Umbilical cord (tissue), 2 donors: ENCODE measurements at places on chromosomes 13 and 19. TPM values are rescaled to one million over a fixed set of nuclear protein-coding genes. Genes with fewer than 3 reads are reported as not detected.

- no peak for DNase-seq
These were observed 141.2 kb downstream of the URI1 start for GRCh38 chr19:30083125-30083681.

GRCh38 chr19:43467730-43468129, 2.3 kb upstream of the LYPD3 start:
- DNase-seq, result no peak

DNA sequence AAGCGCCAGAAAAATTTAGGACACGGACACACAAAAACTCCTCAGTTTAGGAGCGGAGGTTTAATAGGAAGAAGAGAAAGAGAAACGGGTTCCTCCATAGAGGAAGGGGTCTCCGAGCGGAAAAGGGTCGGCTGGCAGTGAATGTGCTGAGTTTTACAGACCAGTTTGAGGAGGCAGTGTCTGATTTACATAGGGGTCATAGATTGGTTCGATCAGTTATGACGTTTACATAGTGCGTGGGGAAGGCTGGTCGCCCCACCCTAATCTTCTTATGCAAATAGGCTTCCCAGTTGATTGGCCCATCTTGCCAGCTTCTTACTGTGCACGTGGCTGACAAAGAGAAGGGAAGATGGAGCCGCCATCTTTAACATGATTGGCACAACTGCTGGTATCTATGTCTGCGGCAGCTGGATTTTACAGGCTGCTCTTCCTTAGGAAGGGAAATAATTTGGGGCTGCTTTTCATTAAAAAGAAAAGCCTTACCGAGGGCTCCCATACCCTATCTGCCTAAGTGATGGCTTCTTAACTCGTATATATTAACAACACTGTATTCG, 1.2 kb upstream of the ZNF225 start:
- DNase-seq, result peak; percentile 27

DNA sequence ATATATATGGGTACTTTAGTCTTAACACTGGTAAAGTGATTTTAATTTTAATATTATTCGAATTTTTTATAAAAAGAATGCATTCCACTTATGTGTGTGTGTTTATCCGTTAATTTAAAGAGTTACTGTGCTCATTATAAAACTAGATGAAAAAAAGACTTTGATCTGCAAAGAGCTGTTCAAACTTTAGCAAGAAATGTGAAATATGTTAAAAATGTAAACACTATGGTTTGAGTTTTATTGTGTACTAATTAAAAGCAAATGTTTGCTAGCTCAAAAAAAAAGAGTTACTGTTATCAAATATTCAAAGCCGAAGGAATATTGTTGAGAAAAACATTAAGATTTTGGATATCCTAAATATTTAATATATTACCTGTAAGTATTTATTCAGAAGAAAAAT, 34.5 kb downstream of the UFM1 start:
- no peak for DNase-seq

DNA sequence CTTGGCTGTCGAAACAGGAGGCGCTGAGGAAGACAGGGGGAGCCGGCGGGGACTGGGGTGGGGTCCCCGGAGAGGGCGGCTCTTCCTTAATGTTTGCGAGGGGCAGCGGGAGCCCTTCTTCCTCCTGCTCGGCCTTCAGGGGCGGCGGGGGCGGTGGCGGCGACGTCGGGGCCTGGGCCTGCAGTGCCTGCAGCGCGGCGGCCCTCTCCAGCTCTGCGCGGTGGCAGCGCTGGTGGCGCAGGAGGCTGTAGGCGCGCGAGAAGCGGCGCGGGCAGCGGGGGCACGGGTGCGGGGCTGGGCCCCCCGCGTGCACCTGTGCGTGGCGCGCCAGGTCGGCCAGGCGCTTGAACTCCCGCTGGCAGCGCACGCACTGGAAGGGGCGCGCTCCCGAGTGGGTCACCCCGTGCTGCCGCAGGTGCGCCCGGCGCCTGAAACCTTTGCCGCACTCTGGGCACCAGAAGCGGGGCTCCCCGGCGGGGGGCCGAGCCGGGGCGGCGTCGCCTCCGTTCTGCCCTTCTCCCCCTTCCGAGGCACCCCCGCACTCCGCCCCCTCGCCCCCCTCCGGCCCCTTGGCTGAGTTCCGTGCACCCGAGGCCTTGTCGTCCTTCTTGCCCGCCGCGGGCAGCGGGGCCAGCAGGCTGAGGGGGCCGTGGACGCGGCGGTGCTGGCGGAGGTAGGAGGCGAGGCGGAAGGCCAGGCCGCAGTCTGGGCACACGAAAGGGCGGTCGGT, 2.5 kb downstream of the ZNF579 start:
- DNase-seq, result no peak

DNA sequence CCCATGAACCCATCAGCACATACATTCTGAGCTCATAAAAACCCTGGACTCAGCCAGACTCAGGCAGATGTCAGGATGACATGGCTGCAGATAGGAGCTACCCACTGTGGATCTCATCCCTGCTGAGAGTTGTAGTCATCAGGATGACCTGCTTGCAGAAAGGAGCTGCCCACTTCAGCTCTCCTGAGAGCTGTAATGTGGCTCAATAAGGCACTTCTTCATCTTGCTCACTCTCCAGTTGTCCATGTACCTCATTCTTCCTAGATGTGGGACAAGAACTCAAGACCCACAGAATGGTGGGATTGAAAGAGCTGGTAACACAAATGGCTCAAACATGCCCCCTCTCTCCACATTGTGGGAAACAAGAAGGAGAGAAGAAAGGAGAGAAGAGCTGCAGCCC, 58.2 kb downstream of the SLITRK1 start:
- no peak for DNase-seq

Gene ZNF486
- 21.4 TPM for total RNA-seq

Gene NLRP13
- total RNA-seq, result 1.2 TPM

Gene NKPD1
- 0.48 TPM for total RNA-seq

Gene NCAN
- 0.72 TPM for total RNA-seq

- peak; percentile 39 for DNase-seq
These were observed 1.4 kb downstream of the MYCBP2 start for GRCh38 chr13:77325371-77325980.

DNA sequence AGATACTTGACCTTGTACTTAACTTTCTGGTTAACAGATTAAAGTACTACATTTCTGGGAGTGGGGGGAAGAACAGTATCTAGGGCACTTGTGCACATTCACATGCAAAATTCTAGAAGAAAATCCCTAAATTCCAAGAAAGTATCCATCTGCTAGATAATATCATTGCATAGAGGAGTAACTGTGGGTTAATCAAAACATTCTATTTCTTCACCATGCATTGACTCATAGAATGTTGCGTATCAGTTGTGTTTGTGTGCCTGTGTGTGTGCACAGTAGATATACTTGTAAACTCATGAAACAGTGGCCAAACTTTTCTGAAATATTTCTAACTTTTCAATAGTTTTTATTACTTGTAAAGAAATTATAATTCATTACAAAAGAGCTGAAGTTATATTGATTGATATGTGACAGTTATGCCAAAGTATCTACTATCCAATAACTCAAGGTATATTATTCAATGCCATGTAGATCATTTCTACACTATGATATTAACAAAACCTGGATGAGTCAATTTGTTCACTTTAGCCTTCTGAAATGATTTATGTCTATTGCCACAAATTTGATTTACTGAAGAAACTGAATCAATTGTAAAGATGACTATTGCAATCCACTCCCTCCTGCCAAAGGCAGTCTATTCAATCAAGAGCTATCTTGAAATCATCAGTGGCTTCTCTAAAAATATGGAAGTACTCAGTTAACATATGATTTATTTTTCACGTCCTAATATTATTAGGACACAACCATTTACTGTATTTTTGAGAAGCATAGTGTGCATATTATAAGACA, 756.7 kb upstream of the ARGLU1 start:
- no peak for DNase-seq

Gene FLT3
- not detected for total RNA-seq

- DNase-seq, result no peak
These were observed 135.2 kb downstream of the ATP11A start for GRCh38 chr13:112825071-112825470.

DNA sequence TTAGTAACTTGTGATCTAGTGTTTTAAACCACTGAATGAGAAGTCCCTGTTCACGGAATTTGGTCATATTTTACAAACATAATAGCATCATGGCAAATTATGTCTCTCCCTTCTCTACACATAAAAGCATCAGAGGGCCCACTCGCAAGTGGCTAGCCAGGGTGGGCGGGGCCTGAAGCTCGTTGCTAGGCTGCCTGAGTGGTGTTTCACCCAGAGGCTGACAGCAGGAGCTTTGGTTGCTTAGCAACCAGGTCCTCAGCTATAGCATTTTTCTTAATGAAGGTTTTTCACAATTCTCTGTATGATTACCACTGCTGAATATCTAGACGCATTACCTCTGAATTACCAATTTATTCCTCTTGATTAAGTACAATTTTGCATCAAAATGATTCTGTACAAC, 126.5 kb downstream of the NALCN start:
- no peak for DNase-seq

DNA sequence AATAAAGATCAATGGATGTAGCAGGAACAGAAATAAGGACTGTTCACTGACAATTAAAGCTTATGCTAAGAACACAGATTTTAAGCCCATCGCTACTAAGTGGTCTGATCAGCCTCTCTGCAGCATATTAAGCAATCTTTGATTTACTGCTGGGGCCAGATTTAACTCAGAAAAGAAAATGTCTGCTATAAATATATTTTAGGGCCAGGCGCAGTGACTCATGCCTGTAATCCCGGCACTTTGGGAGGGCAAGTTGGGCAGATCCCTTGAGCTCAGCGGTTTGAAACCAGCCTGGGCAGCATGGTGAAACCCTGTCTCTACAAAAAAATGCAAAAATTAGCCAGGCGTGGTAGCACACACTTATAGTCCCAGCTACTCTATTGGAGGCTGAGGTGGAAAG, 43.0 kb downstream of the METTL21C start:
- DNase-seq, result peak; percentile 89

DNA sequence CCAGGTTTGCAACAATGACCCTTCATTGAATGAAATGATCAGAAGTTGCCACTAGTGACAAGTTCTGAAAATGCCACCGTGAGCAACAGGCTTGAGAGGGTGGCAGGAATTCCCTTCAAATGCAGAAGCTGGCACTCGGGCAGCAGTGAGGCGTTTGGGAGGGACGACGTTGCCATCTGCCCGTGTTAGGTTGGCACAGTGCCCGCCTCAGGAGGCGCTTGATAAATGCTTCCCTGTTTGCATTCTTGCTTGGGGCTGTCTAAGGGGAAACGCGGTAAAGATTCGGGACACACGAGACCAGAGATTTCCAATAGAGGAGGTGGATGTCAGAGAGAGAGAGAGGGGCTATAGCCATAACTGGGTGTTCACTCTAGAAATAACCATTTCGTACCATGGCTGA, 101.9 kb downstream of the TEX29 start:
- DNase-seq, result no peak

DNA sequence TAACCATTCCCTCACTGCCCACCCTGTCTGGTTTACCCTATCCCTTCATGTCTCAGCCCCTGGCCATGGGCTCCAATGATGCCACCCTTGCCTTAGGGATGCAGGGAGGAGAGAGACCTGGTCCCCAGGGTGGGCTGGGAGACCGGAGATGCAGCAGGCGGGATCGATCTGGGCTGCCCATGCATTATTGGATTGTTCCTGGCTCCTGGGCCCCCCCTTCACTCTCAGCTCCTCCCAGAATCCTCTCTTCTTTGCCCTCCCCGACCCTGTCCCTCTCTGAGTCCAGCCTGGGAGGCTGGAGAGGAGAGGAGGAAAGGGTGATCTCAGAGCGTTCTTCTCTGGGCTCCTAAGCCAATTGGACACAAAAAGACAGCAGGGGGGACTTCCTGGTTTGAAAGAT, 5.8 kb downstream of the KASH5 start:
- DNase-seq, result no peak

DNA sequence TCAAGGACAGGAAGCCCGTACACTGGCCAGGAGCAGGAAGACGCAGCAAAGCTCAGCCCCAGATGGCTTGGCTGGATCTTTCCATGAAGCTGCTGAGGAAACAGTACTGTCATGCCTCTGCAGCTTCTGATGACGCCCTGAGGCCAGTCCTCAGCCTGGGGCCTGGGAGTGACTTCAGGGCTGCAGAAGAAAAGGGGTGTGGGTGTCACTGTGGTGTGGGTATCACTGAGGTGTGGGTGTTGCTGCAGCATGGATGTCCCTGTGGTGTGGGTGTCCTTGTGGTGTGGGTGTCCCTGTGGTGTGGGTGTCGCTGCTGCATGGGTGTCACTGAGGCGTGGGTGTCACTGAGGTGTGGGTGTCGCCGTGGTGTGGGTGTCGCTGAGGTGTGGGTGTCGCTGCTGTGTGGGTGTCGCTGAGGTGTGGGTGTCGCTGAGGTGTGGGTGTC, 12.0 kb upstream of the GAS6 start:
- DNase-seq, result no peak

DNA sequence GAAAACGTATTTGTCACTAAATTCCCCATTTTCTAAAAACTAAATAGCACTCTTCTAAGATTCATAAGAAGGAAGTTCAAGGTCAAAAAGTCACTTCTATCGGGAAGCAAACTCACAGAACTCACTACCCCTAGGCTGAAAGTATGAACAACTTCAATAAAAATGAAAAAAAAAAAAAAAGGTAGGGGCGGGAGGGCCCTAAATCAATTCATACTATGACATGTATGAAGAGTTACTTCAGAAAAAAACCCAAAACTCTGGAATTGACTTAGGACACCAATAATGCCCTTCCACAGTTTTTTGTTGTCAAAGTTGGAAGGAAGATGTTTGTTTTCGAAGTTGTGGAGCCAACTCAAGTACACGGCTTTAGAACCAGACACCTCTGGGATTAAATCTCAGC, 1.1 kb downstream of the SUCLA2 start:
- DNase-seq, result no peak
